ENCODE measurements at places on chromosomes 3 and 15. TPM values are rescaled to one million over a fixed set of nuclear protein-coding genes. Genes with fewer than 3 reads are reported as not detected.

Gene ISLR2
- total RNA-seq: not detected

Gene ROPN1B
- total RNA-seq: not detected

Gene FGF7
- not detected for total RNA-seq

Gene STRIT1
- total RNA-seq: not detected

Gene FBXO40
- not detected for total RNA-seq

Gene BBX
- 13.7 TPM for total RNA-seq

Gene NIT2
- 54.3 TPM for total RNA-seq

Gene DAZL
- total RNA-seq: not detected

Gene GATA2
- total RNA-seq: 4.7 TPM

Gene GOLGA6L25
- not detected for total RNA-seq

- no peak for DNase-seq
Measured at GRCh38 chr3:13373975-13374586, 46.0 kb downstream of the NUP210 start.

- DNase-seq: no peak
Measured at GRCh38 chr15:56804938-56805337, 71.6 kb upstream of the ZNF280D start.

- DNase-seq: no peak
Measured at GRCh38 chr3:72558001-72558400, 290.2 kb downstream of the SHQ1 start.

DNA sequence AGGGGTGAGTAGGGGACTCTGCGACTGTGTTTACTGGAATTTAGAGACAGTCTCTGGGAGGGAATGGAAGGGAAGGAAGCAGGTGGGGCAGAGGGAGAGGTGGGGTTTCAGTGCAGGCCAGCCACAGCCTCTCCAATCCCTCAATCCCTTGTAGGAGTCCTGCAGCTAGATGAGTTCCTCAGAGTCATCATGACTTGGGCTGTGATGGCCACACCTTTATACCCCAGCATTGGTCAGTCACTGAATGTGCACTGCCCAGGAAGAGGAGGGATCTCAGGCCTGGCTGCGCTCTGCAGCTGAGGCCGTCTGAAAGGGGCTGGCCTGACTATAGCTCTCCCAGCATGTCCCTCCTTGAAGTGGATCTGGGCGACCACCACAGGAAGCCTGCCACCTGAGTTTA is 67.3 kb upstream of the GLCE start:
- DNase-seq: no peak

GRCh38 chr15:51111061-51111460 is 16.4 kb upstream of the TNFAIP8L3 start:
- no peak for DNase-seq

DNA sequence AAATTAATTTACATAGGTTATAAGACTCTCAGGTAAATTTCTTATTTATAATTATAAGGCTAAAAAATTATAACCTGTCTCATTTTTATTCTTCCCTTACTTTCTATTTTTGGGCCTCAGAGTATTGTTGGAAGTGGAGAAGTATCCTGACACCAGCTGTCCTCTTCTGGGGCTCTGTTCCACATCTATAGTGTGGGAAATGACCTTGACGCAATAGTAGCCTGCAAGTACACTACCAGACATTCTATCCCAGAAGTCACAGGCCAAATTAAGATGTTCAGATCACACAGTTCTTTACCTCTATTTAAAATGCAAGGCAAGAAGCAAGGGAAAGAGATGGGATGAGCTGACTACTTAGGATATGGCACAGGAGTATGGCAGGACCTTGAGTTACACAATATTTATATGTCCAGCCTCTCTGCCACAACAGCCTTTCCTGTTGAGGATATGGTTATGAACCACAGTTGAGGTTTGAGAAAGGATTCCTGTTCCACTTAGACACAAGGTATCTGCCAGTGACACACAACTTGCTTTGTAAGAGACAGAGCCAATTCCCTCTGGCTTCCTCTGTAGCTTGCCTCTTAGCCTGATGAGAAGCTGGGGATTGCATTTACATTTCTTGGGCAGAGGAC is 158.0 kb upstream of the IL12A start:
- DNase-seq: no peak

GRCh38 chr3:124467980-124468902 is 262.0 kb upstream of the UMPS start:
- DNase-seq: peak; percentile 20

GRCh38 chr15:21269121-21269520 is 171.2 kb downstream of the POTEB3 start:
- no peak for DNase-seq

DNA sequence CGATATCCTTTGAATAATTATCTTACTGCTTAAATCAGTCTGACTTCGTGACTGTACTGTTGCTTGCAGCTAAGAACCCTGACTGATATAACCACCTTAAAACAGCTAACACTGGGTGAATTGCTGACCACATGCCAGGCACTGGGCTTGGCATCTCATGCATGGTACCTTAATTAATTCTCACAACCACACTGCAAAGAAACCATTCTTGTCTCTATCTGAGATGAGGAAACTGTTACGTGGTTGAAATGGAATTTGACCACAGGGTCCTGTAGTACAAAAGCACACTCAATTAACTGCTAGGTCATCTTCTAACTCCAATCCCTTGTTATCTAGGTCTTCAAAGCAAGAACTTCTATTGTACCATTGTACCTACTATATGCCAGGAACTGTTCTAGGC is 92.7 kb upstream of the PRICKLE2 start:
- DNase-seq: no peak

DNA sequence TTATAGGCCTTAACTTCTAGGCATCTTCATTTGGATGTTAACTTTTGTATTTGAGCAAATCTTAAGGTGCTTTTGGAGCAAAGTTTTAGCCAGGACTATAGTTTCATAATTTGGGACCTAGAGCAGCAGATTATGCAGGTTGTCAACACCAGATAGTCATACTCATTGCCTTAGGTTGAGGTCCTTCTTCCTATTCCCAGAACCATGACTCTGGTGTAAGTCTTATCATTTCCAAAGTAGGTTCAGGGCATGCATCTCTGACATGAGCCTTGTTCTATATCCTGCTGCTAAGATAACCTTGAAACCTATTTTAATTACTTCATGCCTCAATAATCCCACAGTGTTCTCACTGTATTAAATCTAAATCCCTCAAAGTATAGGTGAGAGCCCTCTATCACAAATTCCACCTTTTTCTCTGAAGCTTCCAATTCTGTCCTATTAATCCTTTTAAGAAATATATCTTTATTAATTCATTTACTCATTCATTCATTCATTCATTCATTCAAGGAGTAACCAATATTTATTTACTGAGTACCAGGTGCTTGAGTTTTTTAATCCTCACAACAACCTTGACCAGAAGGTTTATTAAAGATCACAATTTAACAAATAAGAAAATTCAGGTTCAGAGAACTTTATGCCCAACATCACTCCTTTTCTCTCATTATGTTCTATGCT is 2.7 kb upstream of the FNDC3B start:
- DNase-seq: no peak

GRCh38 chr3:129756871-129757270 is 136.6 kb downstream of the TMCC1 start:
- DNase-seq: no peak

- DNase-seq: no peak
Measured at GRCh38 chr15:67821784-67822440, 3.4 kb upstream of the SKOR1 start.

DNA sequence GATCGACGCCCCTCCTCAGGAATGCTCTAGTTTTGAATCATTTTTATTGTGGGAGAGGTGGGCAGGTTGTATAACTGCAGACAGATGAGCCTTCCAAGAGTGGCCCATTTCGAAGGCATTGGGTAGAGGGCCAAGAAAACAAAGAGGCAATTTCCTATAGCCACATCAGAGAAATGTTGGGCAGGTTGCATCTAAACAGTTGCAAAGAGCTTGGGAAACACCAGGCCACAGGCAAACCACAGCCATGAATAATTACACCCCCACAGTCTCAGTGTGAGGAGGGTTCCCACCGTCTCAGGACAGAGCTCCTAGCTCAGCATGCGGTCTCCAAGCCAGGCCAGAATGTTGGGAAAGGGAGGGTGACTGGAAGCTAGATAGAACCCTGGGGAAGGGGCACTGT is 257.3 kb downstream of the ABHD5 start:
- DNase-seq: no peak

- no peak for DNase-seq
Measured at GRCh38 chr3:115081444-115081843, 65.6 kb downstream of the ZBTB20 start.

GRCh38 chr15:78561490-78561889 is 3.8 kb upstream of the CHRNA5 start:
- no peak for DNase-seq
